ENCODE measurements at places on chromosomes 7 and 10. TPM values are rescaled to one million over a fixed set of nuclear protein-coding genes. Genes with fewer than 3 reads are reported as not detected.

The PTF1A gene
- not detected for total RNA-seq

The BTBD16 gene
- 1.4 TPM for total RNA-seq

The SFRP4 gene
- 27.4 TPM for total RNA-seq

The CCDC172 gene
- total RNA-seq: not detected

The HECW1 gene
- 0.38 TPM for total RNA-seq

The PKD2L1 gene
- total RNA-seq: not detected

The CCL26 gene
- total RNA-seq: 0.38 TPM

The SLC18A3 gene
- 0.13 TPM for total RNA-seq

Measured in mesangial cell (primary cell).